Activated gamma-delta T cell treated with Interleukin-2 at 50 U/mL for 16 hours (primary cell): ENCODE measurements at places on chromosomes 12 and 14.

DNA sequence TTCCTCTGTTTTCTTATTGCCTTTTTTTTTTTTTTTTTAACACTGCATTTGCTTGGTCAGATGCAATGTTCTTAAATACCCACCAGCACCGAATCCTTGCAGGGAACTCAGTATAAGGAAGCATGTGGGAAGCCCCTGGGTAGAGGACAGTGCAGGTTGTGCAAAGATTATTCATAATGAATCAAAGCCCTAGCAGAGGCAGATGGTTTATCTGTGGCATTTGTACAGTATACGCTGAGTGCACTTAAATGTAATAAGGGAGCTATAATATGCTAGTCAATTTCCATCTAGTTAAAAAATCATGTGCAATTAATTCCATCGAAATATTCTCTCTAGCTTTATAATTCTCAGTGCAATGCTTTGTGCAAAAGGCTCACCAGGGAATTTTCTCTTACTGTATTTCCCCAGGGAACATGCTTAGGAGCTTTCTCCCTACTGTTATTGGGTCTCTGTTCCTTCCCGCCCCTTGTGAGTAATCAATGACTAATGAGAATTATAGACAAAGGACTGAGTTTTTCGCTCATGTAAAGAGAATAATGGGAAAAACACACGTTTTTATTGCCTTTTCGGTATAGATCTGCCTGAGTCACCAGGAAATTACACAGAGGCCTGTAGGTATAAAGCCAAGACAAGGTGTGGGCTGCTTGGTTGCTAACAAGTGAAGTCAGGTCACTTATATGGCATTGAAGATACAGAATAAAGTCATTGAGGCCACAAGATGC, 1214.3 kb upstream of the TMEM132C start:
- no peak for DNase-seq

DNA sequence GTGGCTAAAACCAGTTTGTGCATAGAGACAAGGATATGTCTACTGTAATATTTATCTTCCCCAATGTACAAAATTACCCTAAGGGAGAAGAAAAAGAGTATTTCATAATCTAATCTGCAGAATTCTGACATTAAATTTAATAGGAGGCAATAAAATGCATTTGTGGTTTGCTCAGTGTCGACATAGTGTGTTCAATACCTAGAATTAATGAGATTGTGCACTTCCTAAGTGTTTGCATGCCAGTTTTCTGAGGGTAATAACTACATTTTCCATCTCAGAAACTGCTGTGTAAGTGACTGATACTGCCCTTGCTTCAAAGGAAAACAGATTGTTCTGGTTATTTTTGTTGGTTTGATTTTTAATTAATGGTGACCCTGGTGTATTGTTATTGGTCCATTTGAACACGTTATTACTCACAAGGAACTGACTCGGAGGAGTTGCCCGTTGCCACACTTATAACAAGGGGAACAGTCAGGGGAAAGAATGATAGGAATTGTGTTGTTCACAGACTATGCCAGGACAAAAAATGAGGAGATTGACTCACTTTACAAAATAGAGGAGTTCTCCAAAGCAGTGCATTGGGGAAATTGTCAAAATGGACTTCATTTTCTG, 960.3 kb upstream of the TMEM132C start:
- no peak for DNase-seq

GRCh38 chr14:52609445-52610044, 56.9 kb downstream of the GPR137C start:
- DNase-seq = no peak

- no peak for DNase-seq
These were observed 23.7 kb downstream of the CDC42BPB start for GRCh38 chr14:103033681-103034096.

GRCh38 chr12:53983568-53983949, 1.4 kb upstream of the HOXC10 start:
- DNase-seq = no peak

- no peak for DNase-seq
These were observed 46.5 kb downstream of the CCER1 start for GRCh38 chr12:90908465-90908864.

DNA sequence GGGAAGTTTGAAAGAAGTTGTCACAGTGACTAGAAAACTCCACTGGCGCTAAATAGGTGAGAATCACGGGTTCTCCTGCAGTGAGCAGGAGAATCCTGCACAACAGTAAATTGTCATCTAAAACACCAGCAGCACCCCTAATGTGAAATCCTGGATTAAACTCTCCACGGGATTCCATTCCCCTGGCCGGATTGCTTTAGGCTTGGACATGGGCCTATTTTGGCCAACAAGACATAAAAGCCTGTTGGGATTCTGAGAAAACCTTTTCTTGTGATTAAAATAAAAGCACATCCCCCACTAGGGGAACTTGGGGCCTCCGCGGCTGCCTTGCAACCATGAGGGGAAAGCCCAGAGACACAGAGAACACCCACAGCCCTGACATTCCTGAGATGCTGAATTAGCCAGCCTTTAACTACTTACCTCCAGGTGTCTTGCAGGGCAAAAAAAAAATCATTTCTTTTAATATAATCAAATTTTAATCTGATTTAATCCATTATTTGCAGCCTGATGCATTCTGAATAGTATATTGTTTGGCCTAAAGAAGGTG, 21.0 kb upstream of the TSPAN11 start:
- no peak for DNase-seq

- no peak for DNase-seq
These were observed 42.1 kb downstream of the MAP1LC3B2 start for GRCh38 chr12:116600959-116601918.
